ENCODE measurements at places on chromosomes 4 and X.

DNA sequence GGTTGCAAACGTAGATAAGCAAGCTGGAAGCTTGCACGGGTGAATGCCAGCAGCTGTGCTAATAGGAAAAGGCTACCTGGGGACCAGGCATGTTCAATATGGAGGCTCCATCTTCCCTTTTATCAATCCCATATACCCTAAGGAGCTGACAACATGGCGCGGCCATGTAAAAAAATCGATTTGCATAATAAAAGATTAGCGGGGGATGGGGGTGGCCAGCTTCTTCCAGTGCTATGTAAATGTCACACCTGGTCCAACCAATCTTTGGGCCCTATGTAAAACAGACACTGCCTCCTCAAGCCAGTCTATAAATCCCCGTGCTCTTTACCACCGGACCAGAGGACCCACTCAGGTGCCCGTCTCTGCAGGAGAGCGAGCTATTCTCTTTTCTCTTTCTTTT lies 128.2 kb downstream of the GPAT3 start:
- no peaks in the 10 kb centered on the region for H3K4me1 ChIP-seq
- DNase-seq = no peak
- peaks cover 9% of the 10 kb centered on the region for H3K27me3 ChIP-seq
- no peak overlapping the region for H3K4me3 ChIP-seq
- no peak overlapping the region for H3K27ac ChIP-seq

DNA sequence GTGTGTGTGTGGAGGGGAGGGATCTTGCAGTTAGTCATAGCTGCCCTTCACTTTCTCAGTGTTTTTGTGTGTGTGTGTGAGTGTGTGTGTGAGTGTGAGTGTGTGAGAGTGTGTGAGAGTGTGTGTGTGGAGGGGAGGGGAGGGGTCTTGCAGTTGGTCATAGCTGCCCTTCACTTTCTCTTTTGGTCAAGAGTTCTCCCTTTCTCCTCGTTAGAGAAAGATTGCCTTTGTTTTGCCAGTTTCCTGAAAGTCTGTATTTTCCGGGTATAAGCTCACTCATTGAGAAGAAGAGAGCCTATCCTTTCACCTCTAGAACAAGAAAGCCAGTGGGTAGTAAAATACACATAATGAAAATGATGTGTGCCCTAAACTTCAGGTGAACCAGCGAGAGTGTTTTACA lies 75.2 kb upstream of the ENPP6 start:
- peaks cover 3% of the 10 kb centered on the region for H3K27me3 ChIP-seq
- H3K4me1 ChIP-seq = no peaks in the 10 kb centered on the region
- no peaks in the 10 kb centered on the region for H3K36me3 ChIP-seq
- H3K27ac ChIP-seq = no peak overlapping the region

GRCh38 chr4:182717788-182718583 lies 199.2 kb downstream of the DCTD start:
- no peaks in the 10 kb centered on the region for H3K36me3 ChIP-seq
- no peak for DNase-seq

DNA sequence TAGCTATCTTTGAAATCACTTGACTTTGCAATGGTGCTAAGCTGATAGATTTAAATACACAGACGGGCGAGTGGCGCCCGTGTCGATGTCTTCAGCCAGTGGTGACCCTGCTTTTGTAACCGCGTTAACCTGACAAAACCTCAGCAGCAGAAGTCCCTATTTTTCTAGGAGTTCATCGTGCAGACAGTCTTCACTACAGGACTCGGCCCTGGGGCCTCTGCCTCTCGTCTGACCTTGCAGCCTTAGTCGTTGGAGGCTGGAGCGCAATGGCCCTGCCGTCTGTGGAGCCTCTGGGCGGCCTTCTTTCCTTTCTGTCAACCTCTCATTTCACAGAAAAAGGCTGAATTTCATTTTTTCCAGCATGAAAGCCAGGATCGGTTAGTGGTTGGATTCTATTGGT lies 57.9 kb downstream of the CPLX1 start:
- H3K4me3 ChIP-seq = no peak overlapping the region
- no peak for DNase-seq
- H3K27me3 ChIP-seq = no peaks in the 10 kb centered on the region

- no peaks in the 10 kb centered on the region for H3K36me3 ChIP-seq
- H3K27me3 ChIP-seq = no peaks in the 10 kb centered on the region
- H3K27ac ChIP-seq = no peak overlapping the region
- no peak overlapping the region for H3K4me3 ChIP-seq
- DNase-seq = no peak
These were observed 910.4 kb upstream of the PCDH10 start for GRCh38 chr4:132238697-132239096.

DNA sequence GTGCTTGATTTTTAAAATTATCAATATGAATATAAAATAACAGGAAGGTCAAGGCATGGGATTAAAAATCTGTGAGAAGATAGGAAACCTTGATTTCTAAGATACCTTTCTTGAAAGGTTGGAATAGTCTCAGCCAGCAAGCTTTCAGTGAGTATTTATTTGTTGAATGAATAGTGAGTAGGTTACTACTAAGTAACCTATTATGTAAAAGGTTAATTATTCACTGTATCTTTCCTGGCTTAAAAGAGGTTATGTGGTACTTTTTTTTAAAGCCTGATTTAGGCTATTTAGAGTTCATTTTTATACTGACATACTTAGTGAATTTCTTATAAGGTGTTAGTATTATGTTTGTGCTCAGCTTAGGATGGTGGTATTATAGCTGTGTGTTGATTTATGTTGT lies 123.5 kb downstream of the PTPN13 start:
- H3K27me3 ChIP-seq = peaks cover 9% of the 10 kb centered on the region
- H3K27ac ChIP-seq = no peak overlapping the region
- H3K4me1 ChIP-seq = no peaks in the 10 kb centered on the region
- no peak overlapping the region for H3K4me3 ChIP-seq

DNA sequence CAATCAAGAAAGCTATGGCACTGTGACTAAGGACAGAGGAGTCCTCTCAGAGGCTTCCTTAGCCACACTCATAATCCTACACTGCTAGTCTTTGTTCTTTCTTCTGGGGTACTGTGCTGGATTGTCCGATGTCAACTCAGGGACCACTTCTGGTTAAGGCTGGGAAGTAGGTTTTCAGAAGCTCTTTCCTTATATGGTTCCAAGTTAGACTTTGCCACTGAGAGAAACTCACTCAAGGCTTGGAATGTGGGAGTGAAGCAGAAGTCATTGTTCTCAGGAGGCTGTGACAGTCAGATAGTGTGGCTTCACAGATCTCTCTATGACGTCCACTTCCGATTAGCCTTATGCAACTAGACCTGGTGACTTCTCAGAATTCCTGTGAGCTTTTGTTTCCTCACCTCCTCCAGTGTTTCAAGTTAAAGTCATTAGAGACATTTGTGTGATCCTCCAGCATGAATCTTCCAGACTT lies 317.3 kb upstream of the F9 start:
- no peak for DNase-seq
- no peak overlapping the region for H3K4me3 ChIP-seq
- H3K27me3 ChIP-seq = no peaks in the 10 kb centered on the region

DNA sequence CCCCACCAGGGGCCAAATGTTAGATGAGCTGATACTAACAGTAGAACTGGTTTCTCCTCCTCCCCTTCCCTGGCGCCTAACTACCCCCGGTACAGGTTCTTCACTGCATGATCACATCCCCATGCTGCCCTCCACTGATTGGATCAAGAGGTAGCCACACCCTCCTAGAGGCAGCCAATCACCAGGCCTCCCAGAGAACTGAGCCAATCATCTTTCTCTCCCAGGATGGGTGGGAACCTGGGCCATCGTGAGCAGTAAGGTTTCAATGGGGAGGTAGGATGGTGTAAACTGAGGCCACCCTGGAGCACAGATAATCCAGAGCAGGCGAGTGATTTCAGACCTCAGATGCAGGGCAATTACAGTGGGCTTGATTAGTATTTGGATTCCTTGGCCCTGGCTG lies 64.2 kb downstream of the PPP2R2C start:
- H3K36me3 ChIP-seq = no peaks in the 10 kb centered on the region
- no peaks in the 10 kb centered on the region for H3K4me1 ChIP-seq
- H3K27ac ChIP-seq = no peak overlapping the region
- peaks cover 8% of the 10 kb centered on the region for H3K27me3 ChIP-seq
- H3K4me3 ChIP-seq = no peak overlapping the region
- DNase-seq = peak; percentile 13

DNA sequence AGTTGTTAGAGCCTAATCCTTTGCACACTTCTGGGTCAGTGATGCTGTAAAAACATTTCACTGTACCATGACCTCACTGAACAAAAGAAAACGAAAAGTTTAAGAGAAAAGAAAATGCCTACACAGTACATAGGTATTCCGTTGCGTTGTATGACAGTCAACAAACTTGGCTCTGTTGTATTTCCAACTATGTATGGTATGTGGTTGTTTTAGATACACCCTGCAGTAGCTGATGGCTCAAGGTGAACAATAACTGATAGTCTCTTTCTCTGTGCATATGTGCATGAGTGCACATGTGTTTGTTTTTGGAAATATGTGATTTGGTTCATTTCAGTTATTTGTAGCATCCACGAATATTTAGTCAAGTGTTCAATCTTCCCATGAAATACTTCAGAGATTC lies 176.0 kb downstream of the BMPR1B start:
- H3K4me1 ChIP-seq = no peaks in the 10 kb centered on the region
- no peak for DNase-seq
- H3K27me3 ChIP-seq = no peaks in the 10 kb centered on the region
- H3K4me3 ChIP-seq = no peak overlapping the region

- no peak overlapping the region for H3K27ac ChIP-seq
- no peak overlapping the region for H3K4me3 ChIP-seq
- H3K36me3 ChIP-seq = no peaks in the 10 kb centered on the region
- H3K4me1 ChIP-seq = no peaks in the 10 kb centered on the region
- DNase-seq = no peak
- H3K27me3 ChIP-seq = peaks cover 3% of the 10 kb centered on the region
These were observed 58.0 kb downstream of the FBXO8 start for GRCh38 chr4:174225349-174226049.

GRCh38 chr4:155684892-155685541 lies 18.4 kb downstream of the GUCY1A1 start:
- DNase-seq = no peak
- H3K4me1 ChIP-seq = peaks cover 10% of the 10 kb centered on the region
- H3K36me3 ChIP-seq = no peaks in the 10 kb centered on the region
- H3K27me3 ChIP-seq = no peaks in the 10 kb centered on the region
- peak overlapping the region; percentile 18 for H3K27ac ChIP-seq

DNA sequence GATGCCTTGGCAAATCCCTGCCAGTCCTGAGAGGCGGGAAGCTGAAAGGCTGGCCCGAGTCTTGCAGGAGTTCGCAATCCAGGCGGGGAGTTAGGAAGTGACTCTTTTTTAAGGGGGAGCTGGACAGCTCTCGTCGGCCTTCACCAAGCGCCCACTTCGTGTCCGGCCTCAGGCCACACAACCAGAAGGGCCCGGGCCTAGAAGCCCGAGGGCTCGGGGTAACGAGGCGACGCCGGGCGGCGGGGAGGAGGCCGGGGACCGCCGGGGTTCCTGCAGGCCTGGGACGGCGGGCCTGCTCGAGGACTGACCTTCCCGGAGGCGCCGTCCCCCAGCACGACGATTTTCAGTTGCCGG lies 395 bp downstream of the RAB28 start:
- H3K36me3 ChIP-seq = peaks cover under 1% of the 10 kb centered on the region
- H3K4me3 ChIP-seq = peak overlapping the region; percentile 93
- no peaks in the 10 kb centered on the region for H3K27me3 ChIP-seq
- peak; percentile 48 for DNase-seq
- peaks cover 41% of the 10 kb centered on the region for H3K4me1 ChIP-seq

- DNase-seq = no peak
- no peak overlapping the region for H3K4me3 ChIP-seq
- H3K27me3 ChIP-seq = no peaks in the 10 kb centered on the region
- no peak overlapping the region for H3K27ac ChIP-seq
- H3K4me1 ChIP-seq = peaks cover 22% of the 10 kb centered on the region
These were observed 145.0 kb downstream of the RTL3 start for GRCh38 chrX:78513971-78514738.

- H3K4me3 ChIP-seq = no peak overlapping the region
- no peaks in the 10 kb centered on the region for H3K27me3 ChIP-seq
- H3K27ac ChIP-seq = no peak overlapping the region
- no peaks in the 10 kb centered on the region for H3K4me1 ChIP-seq
- H3K36me3 ChIP-seq = no peaks in the 10 kb centered on the region
These were observed 969.3 kb upstream of the FTHL17 start for GRCh38 chrX:32041181-32041580.

- no peak overlapping the region for H3K4me3 ChIP-seq
- H3K27ac ChIP-seq = no peak overlapping the region
- no peaks in the 10 kb centered on the region for H3K4me1 ChIP-seq
- no peaks in the 10 kb centered on the region for H3K36me3 ChIP-seq
- DNase-seq = no peak
These were observed 207.9 kb downstream of the MAB21L2 start for GRCh38 chr4:150789864-150790263.

DNA sequence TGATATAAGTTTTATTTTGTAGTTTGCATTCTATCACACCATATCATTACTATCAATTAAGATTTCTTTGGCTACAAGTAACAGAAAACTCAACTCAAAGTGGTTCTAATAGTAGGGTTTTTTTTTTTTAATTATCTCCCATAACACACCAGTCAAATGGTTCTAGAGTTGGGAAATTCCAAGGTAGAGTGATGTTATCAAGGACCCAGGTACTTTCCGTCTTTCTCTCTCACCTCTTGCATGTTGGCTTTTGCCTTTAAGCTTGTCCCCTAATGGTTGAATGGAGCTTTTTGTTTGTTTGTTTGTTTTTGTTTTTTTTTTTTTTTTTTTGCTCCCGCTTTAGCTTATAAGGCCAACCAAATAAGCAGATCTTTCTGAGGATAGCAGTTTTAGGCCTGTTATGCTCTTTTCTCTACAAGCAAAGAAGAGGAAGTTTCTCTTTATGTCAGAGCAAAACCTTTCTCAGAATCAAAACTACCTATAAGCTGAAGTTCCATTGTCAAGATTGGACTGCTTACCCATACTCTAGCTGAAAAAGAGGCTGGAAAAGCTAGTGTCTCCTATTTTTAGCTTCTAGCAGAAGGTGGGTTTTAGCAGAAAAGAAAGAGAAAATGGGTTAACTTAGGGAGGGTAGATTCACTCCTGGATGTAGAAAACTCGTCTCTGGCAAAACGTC lies 177.5 kb downstream of the EDA start:
- H3K27me3 ChIP-seq = no peaks in the 10 kb centered on the region
- no peak for DNase-seq
- H3K27ac ChIP-seq = no peak overlapping the region
- no peak overlapping the region for H3K4me3 ChIP-seq
- no peaks in the 10 kb centered on the region for H3K4me1 ChIP-seq

GRCh38 chr4:1249731-1250526 lies 999 bp upstream of the CTBP1 start:
- H3K4me1 ChIP-seq = peaks cover 50% of the 10 kb centered on the region
- no peaks in the 10 kb centered on the region for H3K27me3 ChIP-seq
- H3K36me3 ChIP-seq = peaks cover 61% of the 10 kb centered on the region
- peak overlapping the region; percentile 88 for H3K27ac ChIP-seq
- peak; percentile 52 for DNase-seq

GRCh38 chr4:118754890-118755289 lies 69.7 kb downstream of the METTL14 start:
- no peaks in the 10 kb centered on the region for H3K4me1 ChIP-seq
- no peaks in the 10 kb centered on the region for H3K27me3 ChIP-seq
- H3K36me3 ChIP-seq = peaks cover 42% of the 10 kb centered on the region

DNA sequence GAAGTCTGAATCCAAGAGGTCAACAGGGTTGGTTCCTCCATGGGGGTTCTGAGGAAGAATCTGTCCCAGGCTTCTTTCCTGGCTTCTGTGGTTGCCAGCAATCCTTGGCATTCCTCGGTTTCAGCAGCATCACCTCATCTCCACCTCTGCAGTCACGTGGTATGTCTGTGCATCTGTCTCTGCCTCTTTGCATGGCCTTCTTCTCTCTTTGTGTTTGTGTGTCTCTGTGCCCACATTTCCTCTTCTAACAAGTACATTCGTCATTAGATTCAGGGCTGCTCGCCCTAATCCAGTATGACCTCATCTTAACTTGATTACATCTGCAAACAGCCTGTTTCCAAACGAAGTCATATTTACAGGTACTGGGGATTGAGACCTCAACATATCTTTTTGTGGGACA lies 114.0 kb downstream of the BCOR start:
- no peaks in the 10 kb centered on the region for H3K36me3 ChIP-seq
- no peak overlapping the region for H3K4me3 ChIP-seq
- no peak overlapping the region for H3K27ac ChIP-seq
- H3K4me1 ChIP-seq = no peaks in the 10 kb centered on the region
- no peak for DNase-seq

All from DND-41 (cell line).